ENCODE measurements at places on chromosomes 2 and 18.

DNA sequence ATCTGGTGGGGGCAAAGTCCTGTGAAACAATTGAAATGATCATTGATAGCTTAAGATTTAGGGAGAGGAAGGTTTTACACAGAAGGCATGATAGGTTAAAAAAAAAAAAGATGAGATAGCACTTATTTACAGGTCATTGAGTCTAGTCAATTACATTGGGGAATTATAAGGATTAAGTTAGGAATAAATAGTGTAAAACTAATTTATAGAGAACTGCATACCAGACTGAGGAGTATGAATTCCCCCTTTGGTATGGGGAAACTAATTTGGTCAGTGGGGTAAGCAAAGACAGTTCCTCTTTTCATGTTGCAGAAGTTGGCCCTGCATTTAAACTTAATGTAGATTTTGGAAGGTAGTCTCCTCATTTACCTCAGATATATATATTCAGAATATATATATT is 10.8 kb downstream of the GLS start:
- no peak for DNase-seq

GRCh38 chr2:98917031-98917471 is 19.0 kb downstream of the CRACDL start:
- peak; percentile 72 for DNase-seq

- no peak for DNase-seq
Measured at GRCh38 chr2:173584676-173585458, 230.2 kb downstream of the CDCA7 start.

DNA sequence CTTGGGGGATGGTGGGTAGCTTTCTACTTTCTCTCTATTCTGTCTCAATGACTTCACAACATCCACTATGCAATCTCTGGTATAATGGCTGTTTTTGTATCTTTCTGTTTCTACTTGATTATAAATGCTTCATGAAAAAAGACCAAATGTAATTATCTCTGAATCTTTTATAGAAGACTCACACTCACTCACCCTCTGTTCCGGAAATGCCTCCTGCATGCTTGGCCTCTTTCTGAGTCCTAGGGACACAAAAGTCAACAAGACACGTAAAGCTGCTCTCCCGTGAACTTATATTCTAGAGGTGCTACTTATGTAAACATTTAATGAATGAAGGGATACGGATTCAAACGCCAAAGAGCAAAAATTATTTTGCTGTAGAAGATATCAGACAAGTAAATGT is 502.2 kb upstream of the SOX11 start:
- DNase-seq = peak; percentile 27

DNA sequence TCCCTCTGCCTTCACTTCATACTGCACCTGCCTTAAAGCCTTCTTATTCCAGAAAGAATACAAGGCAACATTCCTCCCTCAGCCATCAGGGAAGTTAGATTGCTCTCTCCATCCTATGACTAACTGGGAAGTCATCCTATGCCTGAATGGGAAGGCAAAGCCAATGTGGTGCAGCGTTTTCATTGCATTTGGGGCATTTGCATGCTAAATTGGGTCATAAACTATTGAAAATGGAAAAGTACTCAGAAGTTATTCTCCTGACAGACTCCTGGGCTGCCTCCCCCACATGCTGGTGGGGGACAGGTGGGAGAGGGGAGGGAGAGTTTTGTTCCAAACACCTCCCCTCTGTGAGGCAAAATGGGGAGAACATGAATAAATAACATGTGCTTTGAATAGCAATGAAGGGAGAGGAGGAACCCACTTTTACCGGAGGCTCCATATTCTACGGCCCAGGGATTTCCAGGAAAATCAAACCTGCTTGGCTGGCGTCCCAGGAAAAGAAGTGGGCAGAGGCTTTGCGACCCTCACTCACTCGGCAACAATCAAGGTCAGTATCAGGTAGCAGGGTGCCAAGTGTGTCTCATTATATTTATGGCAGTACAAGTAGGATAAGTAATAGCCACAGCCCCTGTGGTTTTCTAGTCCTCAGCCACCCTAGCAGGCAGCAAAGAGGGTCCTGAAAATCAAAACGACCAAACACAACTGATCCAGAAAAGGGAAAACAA is 84.1 kb downstream of the BOD1L2 start:
- DNase-seq = no peak

DNA sequence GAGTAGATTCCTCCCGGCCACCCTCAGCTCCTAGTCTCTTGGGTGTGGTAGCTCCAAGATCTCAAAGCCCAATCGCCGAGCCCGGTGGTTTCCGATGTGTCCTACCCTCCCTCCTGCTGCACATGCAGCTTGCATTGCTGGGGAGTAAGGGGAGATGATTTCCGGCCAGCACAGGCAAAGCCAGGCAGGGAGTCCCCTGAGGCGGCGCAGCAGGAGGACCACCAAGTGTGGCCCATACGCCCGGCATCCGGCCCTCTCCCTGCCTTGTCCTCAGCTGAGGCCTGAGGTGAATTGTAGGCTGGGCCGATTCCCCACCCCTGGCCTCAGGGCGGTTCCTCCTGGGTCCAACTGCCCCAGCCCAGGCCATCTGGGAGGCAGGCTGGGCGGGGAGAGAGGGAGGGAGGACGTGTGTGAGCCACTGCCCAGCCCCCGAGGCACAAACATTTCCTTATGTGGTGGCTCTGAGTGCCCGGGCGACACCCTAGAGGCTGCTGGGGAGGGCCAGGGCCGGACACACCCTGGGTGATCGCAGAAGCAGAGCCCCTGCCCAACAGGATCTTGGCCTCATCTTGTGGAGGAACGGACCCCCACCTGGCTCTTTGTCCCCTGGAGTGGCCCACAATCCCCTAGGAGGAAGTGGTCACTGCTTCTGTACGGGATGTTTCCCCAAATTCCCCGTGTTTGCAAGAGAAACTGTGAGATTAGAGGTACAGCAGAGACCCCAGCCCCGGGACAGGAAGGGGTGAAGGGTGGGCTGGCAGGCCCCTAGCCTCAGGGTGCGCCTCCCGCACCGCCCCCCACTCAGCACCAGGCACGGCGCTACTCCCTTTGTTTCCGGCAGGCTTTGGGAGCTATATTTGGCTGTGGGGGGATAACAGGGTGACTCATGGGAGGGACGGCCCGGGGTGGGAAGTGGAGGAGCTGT is 41.9 kb upstream of the PTMA start:
- peak; percentile 94 for DNase-seq

DNA sequence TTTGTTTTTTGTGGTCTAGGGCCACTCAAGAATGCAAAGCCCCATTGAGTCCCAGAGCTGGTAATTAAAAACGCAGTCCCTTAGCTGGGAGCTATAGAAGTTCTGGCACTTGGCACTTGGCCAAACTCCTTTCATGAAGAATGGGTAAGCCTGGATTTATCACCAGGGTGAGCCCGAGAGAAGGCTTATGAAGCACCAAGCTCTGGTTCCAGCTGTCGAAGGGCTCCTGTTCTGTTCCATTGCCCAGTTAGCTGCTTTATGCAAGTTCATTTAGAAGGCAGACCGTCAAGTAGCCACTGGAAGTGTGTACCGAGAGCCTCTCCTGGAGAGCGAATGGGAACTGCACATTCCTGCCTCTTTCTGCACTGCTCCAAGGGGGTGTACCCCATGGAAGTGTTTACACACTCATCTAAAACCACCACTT is 14.2 kb downstream of the ECEL1 start:
- no peak for DNase-seq

DNA sequence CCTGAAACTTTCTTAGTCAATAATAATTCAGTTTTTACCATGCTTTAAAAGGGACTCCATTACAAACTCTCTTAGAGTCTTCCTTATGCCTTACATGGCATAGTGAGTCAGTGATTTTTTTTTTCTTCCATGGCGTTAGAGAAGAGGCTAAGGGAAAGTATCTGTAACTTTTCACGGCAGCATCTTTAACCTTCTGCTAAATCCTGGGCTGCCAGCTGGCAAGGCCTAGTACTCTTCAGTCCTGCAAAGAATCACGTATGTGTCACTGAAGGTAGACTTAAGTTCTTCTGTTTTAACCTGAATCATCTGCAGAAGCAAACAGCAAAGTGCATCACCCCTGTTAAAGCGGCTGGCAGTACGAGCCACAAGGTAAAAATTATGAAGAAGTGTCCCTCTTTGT is 286.3 kb upstream of the FN1 start:
- DNase-seq = no peak

DNA sequence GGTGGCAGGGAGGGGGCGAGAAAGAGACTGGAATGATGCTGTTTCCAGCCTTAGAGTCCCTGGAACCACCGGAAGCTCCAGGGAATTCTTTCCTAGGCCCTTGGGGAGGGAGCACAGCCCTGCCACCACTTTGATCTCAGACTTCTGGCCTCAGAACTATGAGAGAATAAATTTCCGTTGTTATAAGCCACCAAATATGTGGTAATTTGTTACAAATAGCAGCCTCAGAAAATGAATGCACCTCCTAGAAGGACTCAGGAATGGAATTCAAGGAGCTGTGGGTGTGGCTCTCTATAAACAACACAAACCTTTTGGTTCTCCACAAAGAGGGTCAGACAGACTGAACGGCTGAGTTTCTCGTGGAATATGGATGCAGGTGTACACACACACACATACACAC is 144.5 kb downstream of the ACKR3 start:
- no peak for DNase-seq

GRCh38 chr2:32652555-32653209 is 24.8 kb downstream of the TTC27 start:
- no peak for DNase-seq

GRCh38 chr18:57107140-57107832 is 39.6 kb upstream of the BOD1L2 start:
- peak; percentile 37 for DNase-seq

- DNase-seq = no peak
Measured at GRCh38 chr2:139000131-139000785, 220.1 kb upstream of the NXPH2 start.

GRCh38 chr2:189874586-189875320 is 90.5 kb downstream of the PMS1 start:
- no peak for DNase-seq

- no peak for DNase-seq
Measured at GRCh38 chr2:161980976-161981375, 93.0 kb downstream of the DPP4 start.

DNA sequence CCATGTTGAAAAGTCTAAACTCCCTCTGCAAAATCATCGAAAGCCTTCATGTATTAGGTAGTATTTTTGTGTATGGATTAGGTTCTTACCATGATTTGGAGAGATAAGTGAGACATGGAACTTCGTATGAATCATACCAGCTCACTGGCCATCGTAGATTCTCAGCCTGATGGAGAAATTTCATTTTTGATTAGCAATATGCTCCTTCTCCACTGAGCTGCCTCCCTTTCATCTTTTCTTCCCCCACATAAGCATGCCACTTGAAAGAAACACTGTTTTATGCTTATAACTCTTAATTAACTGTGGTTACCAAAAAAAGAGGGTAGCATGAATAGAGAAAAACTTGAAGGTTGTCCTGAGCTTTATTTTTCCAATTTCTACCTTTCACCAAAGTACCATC is 111.9 kb downstream of the NCK2 start:
- DNase-seq = no peak

GRCh38 chr2:216415541-216415940 is 3.3 kb downstream of the SMARCAL1 start:
- DNase-seq = no peak

GRCh38 chr2:47040651-47041050 is 114.5 kb downstream of the STPG4 start:
- no peak for DNase-seq

DNA sequence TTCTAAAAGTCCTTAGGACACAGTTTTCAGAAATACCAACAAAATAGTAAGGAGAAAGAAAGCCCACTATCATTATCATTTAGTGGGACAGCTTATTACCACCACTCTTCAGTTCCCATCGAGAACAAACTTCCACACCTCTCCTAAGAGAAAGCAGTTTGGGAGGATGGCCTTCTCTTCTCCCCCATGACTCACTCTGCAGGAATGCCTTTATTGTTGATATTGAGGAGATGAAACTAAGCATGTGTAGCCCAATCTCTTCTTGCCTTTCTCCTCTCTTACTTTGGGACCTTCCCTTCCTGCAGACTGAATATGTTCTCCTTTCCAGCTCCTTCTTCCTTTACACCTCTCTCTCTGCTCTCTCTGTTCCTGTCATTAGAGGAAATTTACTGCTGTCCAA is 30.0 kb upstream of the ERMN start:
- peak; percentile 11 for DNase-seq

- no peak for DNase-seq
Measured at GRCh38 chr18:63244607-63245006, 75.0 kb downstream of the BCL2 start.

- DNase-seq = peak; percentile 22
Measured at GRCh38 chr2:3037196-3038194, 340.1 kb downstream of the EIPR1 start.

- no peak for DNase-seq
Measured at GRCh38 chr2:235049719-235050118, 97.9 kb downstream of the SH3BP4 start.

DNA sequence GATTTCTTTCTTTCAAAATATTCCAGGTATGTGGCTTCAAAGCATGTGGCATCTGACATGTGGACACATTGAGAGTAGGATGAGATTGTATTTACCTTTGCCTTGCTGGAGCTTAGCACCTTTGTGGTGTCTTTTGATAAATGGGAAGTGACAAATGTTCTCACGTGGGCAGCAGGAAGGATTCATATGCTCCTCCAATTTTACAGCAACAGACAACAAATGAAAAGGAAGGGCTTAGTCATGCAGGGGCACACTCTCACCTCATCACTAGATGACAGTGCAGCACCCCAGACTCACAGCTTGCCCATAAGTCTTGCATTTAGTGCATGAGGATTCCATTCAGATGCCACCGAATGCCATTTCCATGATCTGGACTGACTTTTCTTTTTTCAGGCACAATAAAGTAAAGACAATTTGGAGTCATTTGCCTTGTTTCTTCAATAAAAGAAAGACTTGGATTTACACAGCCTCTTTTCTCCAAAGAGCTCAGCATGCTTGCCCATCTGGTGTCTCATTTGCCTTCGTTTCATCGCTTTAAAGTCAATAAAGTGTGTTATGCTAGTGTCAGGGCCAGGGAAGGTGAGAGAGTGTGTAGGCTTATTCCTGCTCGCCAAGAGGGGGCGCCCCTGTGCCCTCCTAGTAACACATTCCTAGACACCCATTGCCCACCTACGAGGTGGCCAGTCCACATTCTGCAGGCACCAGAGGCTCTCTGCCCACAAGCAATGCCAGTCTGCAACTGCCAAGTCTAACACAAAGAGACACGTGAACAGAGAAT is 39.6 kb upstream of the DAPL1 start:
- DNase-seq = no peak

DNA sequence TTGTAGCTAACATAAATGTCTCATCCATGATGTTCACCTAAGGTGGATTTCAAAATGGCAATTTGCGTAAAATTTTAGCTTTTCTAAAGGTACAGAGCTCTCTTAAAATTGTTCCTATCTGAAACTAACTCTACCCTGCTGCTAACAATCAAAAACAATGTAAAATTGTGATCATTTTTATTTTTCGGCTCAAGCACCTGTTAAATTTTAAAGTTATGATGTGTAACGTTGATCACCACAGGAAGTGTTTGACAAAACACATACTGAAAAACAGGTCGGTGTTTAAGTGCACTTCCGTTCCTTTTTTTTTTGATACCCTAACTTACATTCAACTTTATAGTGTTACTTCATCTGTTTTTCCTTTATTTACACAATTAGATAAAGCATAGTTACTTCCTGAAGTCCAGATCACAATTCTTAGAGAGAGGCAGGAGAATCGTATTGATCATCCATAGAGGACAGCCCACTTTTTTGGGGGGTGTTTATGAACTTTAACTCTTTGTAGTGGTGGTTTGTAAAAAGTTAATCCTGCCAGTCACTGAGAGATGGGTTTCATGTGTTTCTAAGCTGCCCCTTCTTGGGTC is 6.0 kb upstream of the NCK2 start:
- DNase-seq = no peak

- DNase-seq = no peak
Measured at GRCh38 chr2:28165087-28165635, 227.5 kb upstream of the FOSL2 start.
